ENCODE measurements at places on chromosomes 6 and 20. TPM values are rescaled to one million over a fixed set of nuclear protein-coding genes. Genes with fewer than 3 reads are reported as not detected.

DNA sequence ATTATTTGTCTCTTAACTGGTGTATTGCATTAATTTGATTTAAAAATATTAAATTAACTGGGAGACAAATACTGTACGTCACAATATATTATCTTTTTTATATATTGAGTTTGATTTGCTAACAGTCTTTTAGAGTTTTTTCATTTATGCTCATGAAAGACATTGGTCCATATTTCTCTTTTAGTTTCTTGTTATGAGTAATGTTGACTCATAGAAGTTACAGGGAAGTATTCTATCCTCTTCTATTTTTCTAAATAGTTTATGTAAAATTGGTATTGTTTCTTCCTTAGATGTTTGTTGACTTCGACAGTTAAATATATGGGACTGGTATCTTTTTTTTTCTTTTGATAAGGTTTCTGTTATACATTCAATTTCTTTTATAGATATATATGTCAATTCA, 1115.6 kb upstream of the CITED2 start:
- DNase-seq = no peak

Gene POU5F1
- 4,433 TPM for total RNA-seq

Gene LRFN2
- 0.28 TPM for total RNA-seq

GRCh38 chr6:16789329-16790038, 28.2 kb upstream of the ATXN1 start:
- DNase-seq = no peak

- DNase-seq = no peak
These were observed 90.1 kb downstream of the WASF1 start for GRCh38 chr6:110089323-110089722.
